ENCODE measurements at places on chromosomes 12 and 14. TPM values are rescaled to one million over a fixed set of nuclear protein-coding genes. Genes with fewer than 3 reads are reported as not detected.
A peak's percentile ranks its signal among the peaks of the same experiment; 100 is the strongest.

DNA sequence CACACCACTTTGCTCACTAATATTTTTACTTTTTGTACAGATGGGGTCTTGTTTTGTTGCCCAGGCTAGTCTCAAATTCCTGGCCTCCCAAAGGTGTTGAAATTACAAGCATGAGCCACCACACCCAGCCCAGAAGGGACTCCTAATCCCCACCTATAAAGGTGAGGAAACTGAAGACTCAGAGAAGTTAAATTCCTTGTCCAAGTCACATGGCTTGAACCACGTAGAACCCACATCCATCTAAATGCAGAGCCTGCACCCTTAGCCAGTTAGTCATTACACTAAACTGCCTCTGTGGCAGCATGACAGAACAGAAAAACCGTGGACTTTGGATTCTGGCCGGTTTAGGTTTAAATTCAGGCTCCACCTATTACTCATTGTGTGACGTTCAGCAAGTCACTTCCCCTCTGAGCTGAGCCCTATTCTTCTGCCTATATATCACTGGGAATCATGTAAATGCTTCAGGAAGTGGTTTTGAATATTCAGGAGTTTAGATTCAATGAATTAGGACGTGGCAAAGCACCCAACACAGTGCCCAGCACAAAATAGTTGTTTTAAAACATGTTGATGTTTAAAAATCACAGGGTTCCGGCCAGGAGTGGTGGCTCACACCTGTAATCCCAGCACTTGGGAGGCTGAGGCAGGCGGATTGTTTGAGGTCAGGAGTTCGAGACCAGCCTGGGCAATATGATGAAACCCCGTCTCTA, 3.0 kb upstream of the CORO1C start:
- H3K36me3 ChIP-seq, result no peaks in the 10 kb centered on the region
- no peaks in the 10 kb centered on the region for H3K27me3 ChIP-seq
- DNase-seq, result peak; percentile 69
- H3K4me1 ChIP-seq, result peaks cover 26% of the 10 kb centered on the region
- H3K4me3 ChIP-seq, result no peak overlapping the region
- peak overlapping the region; percentile 50 for H3K27ac ChIP-seq

- peak; percentile 51 for DNase-seq
- H3K36me3 ChIP-seq, result no peaks in the 10 kb centered on the region
- peak overlapping the region; percentile 68 for H3K27ac ChIP-seq
- H3K4me3 ChIP-seq, result no peak overlapping the region
- H3K27me3 ChIP-seq, result no peaks in the 10 kb centered on the region
These were observed 938.0 kb upstream of the FLRT2 start for GRCh38 chr14:84591827-84592445.

DNA sequence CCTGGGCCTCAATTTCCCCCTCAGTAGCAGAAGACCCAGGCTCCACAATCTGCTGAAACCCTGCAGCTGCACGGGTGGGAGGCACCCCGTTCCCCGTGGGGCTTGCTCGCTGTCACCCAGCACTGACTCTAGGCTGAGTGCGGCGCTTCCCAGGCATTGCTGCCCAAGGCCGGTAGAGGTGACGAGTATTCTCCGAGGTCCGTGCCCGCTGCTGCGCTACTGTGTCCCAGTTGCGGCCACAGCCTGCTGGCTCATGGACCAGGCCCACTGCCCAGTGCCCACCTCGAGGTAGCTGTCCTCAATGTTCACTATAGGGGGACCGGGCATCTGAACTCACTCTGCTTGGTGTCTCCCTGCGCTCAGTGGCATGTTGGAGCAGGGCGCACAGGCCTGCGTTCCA, 74.7 kb downstream of the GSC start:
- H3K27me3 ChIP-seq, result no peaks in the 10 kb centered on the region
- no peak for DNase-seq
- no peak overlapping the region for H3K27ac ChIP-seq
- no peaks in the 10 kb centered on the region for H3K36me3 ChIP-seq

DNA sequence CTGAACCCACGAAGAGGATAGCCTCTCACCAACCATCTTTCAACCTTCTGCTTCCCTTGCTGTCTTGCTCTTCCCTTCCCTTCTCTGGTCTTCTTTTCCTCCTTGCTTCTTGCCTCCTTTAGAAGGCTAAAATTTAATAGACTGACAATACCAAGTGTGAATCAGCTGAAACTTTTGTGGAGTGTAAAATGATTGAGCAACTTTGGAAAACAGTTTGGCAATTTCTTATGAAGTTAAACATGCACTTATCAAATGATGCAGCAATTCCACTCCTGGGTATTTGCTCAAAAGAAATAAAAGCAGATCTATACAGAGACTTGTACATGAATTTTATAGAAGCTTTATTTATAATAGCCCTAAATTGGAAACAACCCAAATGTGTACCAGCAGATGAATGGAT, 3.3 kb upstream of the KRT86 start:
- H3K27ac ChIP-seq, result no peak overlapping the region
- no peaks in the 10 kb centered on the region for H3K36me3 ChIP-seq
- peaks cover 6% of the 10 kb centered on the region for H3K4me1 ChIP-seq
- no peak for DNase-seq
- no peaks in the 10 kb centered on the region for H3K27me3 ChIP-seq

DNA sequence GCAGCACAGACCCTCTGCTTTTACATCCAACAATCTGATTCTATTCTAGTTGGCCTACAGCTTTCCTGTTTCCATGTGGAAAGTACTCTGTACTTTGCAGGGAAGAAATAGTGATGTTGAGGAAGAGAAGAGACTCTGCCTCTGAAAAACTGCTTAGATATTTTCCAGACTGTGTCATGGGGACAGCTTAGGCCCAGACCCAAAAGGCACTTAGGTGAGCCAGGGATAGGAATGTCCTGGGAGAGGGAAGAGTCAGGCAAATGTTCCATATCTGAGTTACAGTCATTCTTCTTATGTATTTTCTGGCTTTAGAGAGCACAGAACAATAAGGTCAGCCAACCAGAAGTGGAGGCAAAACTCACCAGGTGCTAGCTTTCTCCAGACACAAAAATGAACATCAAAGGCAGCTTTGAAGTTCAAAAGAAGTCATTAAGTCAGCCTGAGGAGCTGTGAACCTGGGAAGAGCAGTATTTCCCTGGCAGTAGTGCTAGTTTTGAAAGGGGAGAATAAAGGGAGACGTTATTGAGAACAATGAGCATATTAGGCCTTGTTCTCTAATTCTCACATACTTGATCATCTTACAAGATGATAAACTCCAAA, 199.7 kb upstream of the LMNTD1 start:
- no peak for DNase-seq
- peaks cover 15% of the 10 kb centered on the region for H3K4me1 ChIP-seq
- H3K27ac ChIP-seq, result no peak overlapping the region

DNA sequence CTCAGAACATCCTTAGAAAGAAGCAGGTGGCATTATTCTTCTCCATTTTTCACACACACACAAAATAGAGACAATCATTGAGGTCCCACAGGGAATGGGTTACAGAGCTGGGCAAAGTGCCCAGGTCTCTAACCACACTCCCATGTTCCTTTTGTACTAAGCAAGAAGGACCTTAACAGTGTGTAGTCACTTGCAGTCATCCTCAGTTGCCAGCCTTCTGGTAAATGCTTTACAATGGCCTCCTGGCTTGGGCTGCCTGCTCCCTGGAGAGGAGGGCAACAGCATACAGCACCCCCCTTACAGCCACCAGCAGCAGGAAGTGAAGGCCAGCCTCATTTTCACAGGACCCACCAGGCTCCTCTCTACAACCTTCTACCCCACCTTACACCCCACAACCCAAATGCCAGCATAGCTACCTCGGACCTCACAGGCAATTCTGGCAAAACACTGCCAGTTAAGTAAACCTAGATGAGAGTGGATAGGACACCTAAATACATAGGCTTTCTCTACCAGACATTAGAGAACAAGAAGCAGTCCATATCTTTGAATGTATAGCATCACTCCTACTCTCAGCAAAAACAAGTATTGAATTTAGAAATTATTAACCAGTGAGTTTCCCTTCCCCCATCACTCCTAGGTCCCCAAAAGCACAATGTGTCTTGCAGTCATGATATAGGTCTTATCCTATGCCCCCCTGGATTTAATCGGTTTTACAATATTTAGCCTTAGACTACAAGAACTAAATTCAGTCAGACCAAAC, 88.1 kb downstream of the PPP2R5E start:
- H3K27me3 ChIP-seq, result no peaks in the 10 kb centered on the region
- H3K4me3 ChIP-seq, result no peak overlapping the region
- H3K36me3 ChIP-seq, result peaks cover 2% of the 10 kb centered on the region
- peak; percentile 19 for DNase-seq
- H3K4me1 ChIP-seq, result peaks cover 44% of the 10 kb centered on the region

DNA sequence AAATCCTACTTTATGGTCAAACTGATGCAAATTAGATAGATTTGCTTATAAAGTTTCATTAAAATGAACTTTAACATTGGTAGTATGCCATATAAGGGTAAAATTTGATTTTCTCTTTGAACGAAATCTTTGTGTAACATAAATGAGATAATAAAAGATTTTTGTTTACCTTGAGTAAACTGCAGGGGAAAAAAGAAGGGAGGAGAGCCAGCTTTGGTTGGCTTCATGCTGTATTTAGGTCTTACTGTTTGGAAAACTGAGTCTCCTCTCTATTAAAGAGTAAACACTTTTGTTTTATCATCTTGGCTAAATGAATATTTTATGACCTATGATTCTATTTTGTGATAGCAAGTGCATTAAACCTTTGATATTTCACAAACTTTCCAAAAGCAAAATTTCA, 267.6 kb downstream of the IPO8 start:
- H3K36me3 ChIP-seq, result no peaks in the 10 kb centered on the region
- peaks cover 9% of the 10 kb centered on the region for H3K4me1 ChIP-seq
- no peak overlapping the region for H3K27ac ChIP-seq
- no peak for DNase-seq

GRCh38 chr12:13119826-13120225, 16.4 kb upstream of the GSG1 start:
- no peaks in the 10 kb centered on the region for H3K27me3 ChIP-seq
- no peak overlapping the region for H3K27ac ChIP-seq
- H3K4me3 ChIP-seq, result no peak overlapping the region
- DNase-seq, result no peak
- H3K4me1 ChIP-seq, result no peaks in the 10 kb centered on the region

DNA sequence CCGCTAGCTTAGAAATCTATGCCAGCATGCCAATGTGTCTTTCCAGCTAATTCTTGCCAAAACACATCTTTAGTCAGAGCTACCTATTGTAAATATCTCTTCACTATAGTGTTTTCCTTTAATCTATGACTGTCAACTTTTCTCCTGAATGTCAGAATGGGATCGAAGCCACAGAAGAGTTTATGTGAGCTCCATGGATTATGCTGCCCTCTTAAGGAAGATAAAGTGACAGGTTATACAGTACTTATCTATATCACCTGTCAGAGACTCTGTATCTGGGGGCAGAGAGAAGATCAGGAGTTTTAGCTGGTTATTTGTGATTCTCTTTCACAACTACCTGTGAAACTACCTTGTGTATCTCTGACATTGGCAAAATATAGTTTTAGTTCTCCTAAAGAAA, 204.3 kb upstream of the SEL1L start:
- H3K4me1 ChIP-seq, result no peaks in the 10 kb centered on the region
- no peak overlapping the region for H3K27ac ChIP-seq
- H3K36me3 ChIP-seq, result no peaks in the 10 kb centered on the region
- DNase-seq, result no peak
- H3K27me3 ChIP-seq, result no peaks in the 10 kb centered on the region

DNA sequence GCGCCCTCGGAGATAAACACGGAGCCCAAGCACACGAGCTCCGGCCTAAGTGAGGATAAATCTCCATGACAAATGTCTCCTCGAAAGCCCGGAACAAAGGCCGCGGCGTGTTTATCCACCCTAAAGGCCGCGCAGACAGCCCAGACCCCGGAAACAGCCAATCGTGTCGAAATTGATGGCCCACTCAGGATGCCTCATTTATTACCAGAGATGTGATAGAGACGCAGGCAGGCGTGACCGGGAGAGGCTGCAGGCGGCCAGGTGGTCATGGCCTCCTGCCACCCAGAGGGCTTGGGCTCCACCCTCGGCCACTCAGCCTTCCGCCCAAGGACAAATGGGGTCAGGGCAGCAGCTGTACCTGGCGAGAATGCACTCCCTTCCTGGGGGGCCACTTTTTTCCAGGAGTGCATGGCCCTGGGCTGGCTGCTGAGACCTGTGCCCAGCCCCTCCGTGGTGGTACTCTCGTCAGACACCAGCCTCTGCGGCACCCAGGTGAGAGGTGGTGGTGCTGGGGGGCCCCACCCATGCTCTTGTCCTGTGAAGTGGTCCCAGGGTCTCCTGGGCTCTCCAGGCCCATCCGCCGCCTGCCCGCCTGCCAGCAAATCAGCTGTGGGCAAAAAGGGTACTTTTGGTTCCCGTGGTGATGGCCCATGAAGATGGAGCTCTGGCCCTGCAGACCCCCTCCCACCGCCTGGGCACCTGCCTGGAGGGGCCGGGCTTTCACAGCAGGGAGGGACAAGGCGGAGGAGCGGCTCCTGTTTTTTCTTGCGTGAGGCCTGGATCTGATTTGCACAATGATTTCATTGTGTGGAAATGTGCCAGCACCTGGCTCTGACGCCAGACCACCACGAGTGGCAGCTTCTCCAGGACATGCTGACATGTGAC, 211.5 kb upstream of the C14orf180 start:
- peaks cover 10% of the 10 kb centered on the region for H3K4me1 ChIP-seq
- no peak overlapping the region for H3K4me3 ChIP-seq
- no peak for DNase-seq
- H3K27ac ChIP-seq, result no peak overlapping the region

VRTN gene
- total RNA-seq, result not detected

LRTM2 gene
- total RNA-seq, result not detected

LRFN5 gene
- 0.52 TPM for total RNA-seq

KIAA0586 gene
- total RNA-seq, result 9.2 TPM

DDN gene
- not detected for total RNA-seq

DPPA3 gene
- not detected for total RNA-seq

TUBA1A gene
- 36.6 TPM for total RNA-seq

Measured in body of pancreas (tissue), 4 donors.